ENCODE measurements at places on chromosomes 16 and 17.

DNA sequence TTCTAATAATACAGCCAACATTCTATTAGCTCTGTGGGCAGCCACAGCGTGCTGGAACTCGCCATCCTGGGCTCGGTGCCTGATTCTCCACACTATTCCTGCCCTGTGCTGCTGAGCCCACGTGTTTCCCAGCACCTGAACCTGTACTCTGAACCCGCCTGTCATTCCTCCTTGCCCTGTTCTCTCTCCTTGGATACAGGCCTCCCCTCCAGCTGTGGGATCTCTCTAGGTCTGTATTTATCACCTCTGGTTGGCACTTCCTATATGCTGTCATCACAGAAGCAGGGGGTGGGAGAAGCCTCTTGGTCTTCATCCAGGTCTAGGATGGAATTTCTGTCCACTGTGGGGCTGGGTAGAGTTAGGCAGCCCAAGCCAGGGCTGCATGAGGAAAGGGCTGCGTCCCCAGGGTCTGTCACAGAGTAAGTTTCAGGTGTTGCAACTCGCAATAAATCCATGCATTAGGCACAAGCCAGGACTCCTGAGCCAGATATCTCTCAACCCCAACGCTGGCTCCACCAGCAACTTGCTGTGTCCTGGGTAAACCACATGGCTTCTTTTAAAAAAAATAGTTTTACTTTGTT lies 56.0 kb downstream of the ABAT start:
- no peak for DNase-seq

DNA sequence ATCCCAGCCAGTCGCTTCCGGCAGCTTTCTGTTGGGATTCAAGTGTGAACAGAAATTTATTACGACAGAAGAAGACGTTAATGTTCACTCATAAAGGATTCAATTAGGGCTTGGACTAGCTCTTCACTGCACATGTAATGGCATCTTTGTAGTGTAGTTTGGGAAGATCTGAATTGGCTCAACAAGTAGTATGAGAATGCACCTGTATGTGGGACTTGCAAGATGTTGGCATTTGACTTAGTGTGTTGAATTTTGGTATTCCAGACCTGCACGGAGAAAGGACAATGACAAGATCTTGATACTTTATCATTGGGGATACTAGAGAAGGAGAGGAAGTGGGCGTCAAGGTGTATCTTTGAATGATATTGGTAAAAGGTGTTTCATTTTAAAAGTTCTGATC lies 1.2 kb downstream of the PSMD11 start:
- DNase-seq: no peak

- DNase-seq: peak; percentile 78
These were observed 12.1 kb upstream of the TBX21 start for GRCh38 chr17:47720754-47721533.

DNA sequence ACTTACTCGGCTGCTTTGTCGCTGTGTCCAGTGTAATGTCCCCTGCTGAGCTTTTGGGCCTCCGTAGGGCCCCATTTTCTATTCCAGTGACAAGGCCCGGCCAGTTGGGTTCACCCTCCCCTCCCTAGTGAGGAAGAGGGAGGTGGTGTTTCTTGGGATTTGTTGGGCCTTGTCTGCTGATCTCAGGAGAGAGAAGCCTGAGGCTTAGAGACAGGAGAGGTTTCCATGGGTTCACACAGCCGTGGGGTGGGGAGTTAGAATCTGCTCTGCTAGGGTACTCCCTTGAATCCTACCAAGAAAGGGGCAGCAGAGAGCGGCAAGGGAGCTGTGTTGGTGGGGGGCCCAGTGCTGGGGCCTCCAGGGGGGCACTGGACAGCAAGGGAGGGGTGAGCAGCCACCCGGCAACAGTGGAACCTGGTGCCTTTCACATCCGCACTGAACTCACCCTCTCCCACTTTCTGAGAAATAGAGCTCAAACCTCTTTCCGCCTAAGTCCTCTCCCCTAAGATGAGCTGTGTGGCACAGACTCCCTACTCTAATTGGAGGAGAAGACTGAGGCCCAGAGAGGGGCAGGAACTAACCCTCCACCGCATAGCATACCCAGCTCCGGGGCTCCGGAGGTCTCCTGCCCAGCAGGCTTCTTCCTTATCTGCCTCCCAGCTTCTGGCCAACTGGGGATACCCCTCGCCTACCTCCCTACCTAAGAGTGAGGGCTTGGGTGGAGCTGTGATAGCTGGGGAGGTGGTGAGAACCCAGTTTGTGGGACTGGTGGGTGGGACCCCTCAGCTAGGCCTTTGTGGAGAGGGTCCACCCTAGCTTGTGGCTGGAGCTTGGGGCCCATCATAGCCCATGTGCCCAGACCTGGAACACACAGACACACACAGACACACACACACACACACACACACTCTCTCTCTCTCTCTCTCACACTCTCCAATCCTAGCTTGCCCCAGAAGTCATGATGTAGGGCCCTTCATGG lies 6.8 kb downstream of the TBKBP1 start:
- DNase-seq: no peak
